ENCODE measurements at places on chromosomes 7 and 10. TPM values are rescaled to one million over a fixed set of nuclear protein-coding genes. Genes with fewer than 3 reads are reported as not detected.

FAM25G gene
- total RNA-seq, result not detected

STEAP1B gene
- under 0.01 TPM for total RNA-seq

DNA sequence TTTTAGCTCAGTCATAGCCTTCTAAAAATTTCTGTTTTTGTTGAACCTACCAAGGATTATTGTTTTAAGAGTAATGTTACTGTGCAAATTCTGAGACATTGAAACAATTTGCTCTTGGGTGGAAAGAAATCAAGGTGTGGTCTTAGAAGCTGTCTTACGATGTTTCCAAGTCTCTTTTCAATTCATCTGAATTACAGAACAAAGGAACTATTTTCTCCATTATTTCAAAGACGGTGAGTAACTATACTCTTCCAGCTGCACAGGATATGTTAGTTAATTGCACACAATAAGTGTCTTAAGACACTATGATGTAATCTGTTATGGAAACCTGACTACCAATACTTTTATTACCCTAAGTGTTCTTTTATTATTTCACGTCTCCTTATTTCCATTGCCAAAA lies 106.8 kb upstream of the POM121L12 start:
- DNase-seq, result no peak

DNA sequence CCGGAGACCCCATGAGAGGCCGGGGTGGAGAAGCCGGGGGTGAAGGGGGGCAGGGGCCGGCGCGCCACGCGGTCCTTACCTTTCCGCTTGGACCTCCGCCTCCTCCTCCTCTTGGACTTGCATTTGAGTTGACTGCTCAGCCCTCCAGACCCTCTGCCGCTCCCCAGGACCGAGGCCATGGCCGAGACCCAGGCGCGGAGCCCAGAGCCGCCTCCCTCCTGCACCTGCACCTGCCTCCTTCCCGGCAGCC lies 428 bp downstream of the ADARB2 start:
- no peak for DNase-seq

DNA sequence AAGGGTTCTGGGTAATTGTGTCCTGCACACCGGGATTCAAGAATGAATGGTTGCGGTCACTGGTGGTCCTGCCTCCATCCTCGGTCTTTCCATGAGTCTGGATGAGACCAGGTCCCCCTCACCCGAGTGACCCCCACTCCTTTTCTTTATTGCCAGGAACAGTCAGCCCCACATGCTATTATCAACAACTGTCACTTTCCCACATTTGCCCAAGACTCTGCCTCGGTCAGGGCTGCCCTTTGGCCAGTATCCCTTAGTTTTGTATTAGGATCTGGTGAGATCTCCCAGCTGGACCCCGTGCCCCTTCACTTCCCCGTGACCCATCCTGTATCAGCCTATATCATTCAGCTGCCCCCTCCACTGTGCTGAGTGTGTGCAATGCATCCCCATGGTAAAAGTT lies 288.3 kb downstream of the ADARB2 start:
- no peak for DNase-seq

GRCh38 chr10:36173364-36173763 lies 531.3 kb upstream of the FZD8 start:
- no peak for DNase-seq

- no peak for DNase-seq
Measured at GRCh38 chr10:81135851-81136250, 598.1 kb downstream of the SH2D4B start.

DNA sequence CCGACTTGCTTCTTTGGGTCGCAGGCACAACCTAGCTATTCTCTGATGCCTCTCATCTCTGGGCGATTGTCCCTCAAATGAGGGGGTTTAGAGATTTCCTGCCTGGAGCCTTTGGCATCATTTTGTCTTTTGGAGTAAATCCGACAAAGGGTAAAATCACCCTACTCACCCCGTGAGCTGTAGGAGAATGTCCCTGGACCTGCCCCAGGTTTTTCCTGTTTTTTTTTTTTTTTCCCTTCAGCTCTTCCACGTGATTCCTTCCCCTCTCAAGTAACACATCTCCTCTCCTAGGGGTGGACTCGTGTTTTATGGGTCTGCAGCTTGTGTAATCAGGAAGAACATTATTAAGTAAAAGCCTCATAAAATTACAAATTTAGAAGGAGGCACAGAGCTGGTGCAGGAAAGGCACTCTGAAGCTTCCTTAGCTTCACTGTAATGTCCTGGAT lies 128.4 kb upstream of the ZNF746 start:
- DNase-seq, result no peak

GRCh38 chr10:52870562-52870961 lies 98.0 kb upstream of the MBL2 start:
- DNase-seq, result no peak

Measured in hematopoietic multipotent progenitor cell (in vitro differentiated cells).